ENCODE measurements at places on chromosomes 2 and 18.

GRCh38 chr2:167493862-167494261 lies 605.6 kb downstream of the XIRP2 start:
- DNase-seq: no peak

GRCh38 chr2:20467789-20468548 lies 21.1 kb downstream of the RHOB start:
- DNase-seq: no peak

GRCh38 chr2:4838626-4839025 lies 853.6 kb upstream of the SOX11 start:
- DNase-seq: no peak

GRCh38 chr2:239399433-239399920 lies 1.3 kb downstream of the HDAC4 start:
- DNase-seq: peak; percentile 30

GRCh38 chr2:167198009-167198408 lies 309.7 kb downstream of the XIRP2 start:
- no peak for DNase-seq

DNA sequence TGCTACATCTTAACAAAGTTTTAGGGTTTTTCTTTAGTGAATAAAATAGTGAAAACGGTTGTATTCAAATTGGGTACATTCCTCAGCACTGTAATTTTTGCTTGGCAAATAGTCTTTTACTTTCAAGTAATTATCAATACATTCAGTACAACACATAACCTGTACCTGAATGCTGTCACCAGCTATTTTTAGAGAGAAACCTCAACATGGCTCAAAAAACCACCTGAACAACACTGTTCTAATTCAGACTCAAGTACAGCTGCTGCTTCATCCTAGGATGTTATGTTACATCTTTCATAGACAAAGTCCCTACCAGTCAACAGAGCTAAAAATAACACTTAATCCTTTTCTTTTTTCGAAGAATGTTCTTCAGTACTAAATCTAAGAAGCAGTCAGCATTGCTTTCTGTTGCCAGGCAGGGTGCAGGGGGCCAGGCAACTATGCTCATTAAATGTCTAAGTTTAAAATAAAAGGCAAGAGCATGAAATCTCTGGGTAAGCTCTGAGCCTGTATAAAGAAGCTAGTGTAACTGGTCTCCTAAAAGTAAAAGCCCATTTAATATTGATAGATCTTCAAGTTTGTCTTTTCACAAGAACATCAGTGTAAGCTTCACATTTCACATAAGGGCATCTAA lies 20.5 kb downstream of the PDIA6 start:
- no peak for DNase-seq

DNA sequence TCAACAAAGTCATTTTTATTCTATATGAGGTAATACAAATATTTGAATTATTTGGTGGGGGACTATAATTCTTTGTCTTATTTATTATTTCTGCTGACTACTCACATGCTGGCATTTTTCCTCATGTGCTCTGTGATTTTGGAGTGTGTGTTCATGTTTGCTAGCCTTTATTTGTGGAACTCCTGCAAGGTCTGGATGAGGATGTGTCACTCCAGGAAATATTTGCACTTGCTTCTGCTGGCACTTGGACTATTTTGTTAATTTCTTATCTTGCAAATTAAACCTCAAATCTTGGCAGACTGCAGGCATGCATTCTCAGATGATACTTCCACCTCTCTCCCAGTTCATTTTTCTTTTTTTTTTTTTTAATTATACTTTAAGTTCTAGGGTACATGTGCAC lies 34.1 kb downstream of the POLI start:
- DNase-seq: no peak

GRCh38 chr18:59127047-59127446 lies 12.6 kb upstream of the SEC11C start:
- no peak for DNase-seq

- DNase-seq: no peak
These were observed 362.6 kb upstream of the ID2 start for GRCh38 chr2:8319219-8319618.

DNA sequence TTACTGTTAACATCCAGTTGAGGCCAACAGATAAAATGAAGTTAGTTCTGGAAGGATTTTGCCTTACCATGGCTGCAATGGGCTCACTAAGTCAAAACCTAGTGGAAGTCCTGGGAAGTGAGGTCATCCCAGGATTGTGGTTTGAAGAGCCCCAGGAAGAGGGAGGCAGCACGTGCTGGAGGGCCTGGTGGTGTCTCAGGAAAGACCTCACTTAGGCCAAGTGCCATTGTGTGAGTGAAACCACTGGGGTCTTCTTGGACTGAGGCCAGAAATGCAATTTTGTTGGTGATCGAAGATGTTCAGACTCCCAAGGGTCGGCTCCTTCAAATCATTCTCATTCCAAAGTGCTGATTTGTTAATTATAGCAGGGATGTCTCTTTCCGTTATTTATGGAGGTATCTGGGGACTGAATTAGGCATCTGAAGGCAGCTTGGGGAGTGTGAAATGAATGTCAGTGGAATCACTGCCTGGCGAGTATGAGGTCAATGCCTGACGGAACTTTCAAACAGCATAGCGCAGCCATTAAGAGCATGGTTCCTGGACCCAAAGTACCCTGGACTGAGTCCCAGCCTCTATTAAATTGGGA lies 60.0 kb downstream of the IL1R2 start:
- DNase-seq: no peak

GRCh38 chr2:233857511-233858141 lies 3.3 kb upstream of the HJURP start:
- peak; percentile 51 for DNase-seq

DNA sequence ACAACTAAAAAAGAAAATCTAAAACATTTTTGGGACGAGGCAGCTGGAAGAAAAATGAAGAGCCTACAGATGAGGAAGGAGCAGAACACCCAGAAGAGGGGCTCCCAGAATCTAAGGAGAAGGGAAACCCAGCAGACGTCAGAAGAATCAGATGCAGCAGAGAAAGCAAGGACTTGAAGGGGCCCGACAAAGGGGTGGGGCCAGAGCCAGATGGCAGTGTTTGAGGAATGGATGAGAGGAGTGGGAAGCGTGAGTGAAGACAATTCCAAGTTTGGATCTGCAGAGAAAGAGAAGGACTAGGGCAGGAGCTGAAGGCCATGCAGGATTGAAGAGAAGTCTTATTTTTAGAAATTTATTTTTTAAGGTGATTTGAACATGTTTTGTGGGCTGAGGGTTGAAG lies 19.3 kb downstream of the PTMA start:
- DNase-seq: peak; percentile 70

GRCh38 chr2:97693476-97693875 lies 19.9 kb upstream of the ZAP70 start:
- no peak for DNase-seq

DNA sequence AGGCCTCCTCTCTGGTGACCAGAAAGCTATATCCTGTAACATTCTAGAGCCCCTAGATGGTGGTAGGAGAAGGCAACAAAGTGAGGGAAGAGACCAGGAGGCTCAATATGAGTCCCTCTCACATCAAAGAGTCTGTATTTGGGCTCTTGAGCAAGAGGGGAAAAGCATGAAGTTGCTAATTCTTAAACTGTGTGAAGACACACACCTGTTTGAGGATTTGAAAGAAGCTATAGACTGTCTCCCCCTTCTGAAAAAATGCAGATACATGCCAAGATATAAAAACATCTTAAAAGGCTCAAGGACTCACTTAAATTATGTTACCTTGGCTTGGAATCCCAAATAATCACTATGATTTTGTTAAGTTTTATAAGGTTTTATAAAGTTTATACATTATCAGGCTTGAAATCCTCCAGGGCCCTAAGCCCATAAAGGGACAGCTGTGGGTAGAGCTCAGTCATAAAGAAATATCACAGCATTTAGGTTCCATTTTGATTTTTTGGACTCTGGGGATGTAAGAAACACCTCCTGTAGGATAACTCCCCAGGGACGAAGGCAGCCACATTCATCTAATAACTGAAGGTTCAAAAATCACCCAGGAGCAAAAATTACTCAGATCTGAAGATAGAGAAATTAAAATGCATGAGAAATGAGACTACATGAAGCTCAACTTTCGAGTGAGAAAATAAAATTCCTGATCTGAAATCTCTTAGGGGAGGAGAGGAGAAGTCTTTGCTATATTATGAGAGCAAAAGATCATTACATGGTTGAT lies 136.1 kb upstream of the LGALSL start:
- no peak for DNase-seq

DNA sequence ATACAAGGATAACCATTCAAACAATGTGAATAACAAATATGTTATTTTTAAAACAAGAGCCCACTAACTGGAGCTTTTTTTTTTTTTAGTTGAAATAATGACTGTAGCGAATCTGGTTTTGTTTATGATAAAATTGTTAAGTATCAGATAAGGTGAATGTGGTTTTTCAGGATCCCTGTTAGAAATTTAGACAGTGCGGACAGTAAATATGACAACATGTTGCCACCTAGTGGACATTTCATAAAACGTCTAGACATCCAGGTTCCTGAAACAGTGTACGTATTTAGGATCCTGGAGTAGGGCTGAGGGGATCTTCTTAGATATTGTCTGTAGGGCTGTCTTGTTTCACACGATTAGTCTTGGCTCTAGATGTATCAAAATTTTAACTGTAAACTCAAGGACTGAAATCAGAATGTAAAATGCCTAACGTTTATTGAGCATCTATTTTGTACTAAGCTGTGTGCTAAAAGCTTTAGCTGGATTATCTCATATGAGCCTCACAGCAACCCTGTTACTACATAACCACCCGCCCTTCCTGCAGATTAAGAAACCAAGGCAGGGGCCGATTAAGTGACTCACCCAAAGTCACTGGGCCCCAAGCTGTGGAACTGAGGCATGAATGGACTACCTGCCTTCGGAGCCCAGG lies 23.9 kb upstream of the CCDC68 start:
- peak; percentile 63 for DNase-seq

- DNase-seq: no peak
These were observed 22.0 kb downstream of the SAG start for GRCh38 chr2:233329489-233330135.

DNA sequence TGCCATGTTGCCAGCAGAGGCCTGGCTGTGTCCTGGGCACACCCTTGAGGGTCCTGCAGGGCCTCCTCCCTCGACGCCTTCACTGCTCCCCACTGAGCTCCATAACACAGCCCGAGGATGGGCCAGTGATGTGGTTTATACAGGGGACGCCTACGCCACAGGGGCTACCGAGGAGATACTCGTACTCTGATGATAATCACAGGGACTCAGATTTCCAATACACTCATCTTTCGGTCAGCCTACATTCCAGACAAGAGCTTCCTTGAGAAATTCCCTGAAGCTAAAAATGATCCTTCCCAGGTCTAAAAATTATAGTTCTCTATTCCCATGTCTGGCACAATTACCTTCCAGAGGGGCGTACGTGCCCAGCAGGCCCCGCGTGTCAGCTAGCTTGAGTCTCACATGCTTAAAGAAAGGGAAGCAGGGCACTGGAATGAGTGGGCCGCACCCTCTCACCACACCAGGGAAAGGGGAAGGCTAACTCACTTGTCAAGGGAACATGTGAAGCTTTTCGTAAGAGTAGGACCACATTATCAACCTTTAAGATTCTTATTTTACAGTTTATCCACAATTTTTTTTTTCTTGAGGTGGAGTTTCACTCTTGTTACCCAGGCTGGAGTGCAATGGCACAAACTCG lies 159.5 kb upstream of the NDUFV2 start:
- no peak for DNase-seq

DNA sequence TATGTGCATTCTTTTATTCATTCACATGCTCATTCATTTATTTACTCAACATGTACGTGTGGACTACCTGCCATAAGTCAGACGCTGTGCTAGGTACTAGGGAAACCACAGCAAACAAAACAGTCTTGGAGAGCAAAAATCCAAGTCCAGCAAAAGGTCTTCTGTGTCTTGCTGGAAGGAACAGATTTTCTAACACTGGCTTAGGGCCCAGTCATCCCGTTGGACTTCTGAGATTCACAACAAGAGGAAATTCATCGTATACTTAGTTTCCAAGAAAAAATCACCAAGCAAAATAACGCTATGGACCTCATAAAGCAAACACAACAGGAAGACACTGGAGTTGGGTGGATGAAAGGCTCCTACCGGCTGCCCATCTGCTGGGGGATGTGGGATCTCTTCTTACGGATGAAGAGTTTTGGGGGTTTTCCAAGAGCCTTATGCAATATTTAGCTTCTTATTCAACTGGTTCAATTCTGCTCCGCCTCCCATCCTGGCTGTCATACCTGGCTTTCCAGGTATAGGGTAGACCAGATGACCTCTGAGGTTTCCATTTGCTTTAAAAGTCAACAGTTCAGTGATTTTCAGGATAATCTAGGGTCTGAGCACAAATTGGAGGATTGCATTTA lies 262.7 kb downstream of the HAUS1 start:
- DNase-seq: no peak

GRCh38 chr2:208608122-208608835 lies 201.7 kb downstream of the PTH2R start:
- peak; percentile 54 for DNase-seq

DNA sequence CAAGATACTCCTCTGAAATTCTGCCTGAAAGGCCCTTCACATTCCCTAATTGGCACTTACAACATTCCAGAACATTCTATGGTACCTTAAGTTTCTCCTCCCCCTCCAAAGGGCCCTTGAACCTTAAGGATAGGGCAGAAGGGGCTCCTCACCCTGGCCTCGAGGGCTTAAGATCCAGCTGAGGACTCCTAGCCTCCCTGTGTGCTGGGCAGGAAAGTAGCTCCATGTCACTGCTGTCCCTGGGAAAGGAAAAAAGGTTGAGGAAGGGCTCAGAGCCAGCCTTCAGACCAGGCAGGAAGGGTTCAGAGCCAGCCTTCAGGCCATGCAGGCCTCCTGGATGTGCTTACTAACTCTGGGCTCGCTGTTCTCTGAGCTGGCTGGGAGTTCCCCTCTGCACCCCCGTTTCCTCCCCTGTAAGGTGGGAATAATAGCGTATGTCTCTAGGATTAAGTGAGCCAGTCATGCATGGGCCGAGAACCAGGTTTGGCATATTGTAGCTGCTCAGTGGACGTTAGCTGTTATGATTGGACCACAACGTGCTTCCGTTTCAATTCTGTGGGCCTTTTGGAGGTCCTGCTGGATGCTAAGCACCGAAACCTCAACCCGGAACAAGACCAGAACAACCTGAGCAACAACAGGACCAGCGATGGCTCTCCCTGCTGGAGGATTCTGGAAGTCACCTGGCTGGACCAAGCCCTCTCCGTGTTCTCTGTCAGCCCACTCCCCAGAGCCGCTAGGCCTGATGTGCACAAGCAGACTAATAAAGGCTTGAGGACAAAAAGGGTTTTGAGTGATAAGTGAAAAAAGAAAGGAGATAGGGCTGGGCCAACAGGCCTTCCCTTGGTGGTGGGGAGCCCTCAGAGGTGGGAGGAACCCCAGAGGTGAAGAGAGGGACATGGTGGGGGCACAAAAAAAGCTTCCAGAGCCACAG lies 1.0 kb upstream of the B3GNT7 start:
- DNase-seq: no peak
